Activated T-helper 1 cell treated with anti-CD3 and anti-CD28 coated beads, Interleukin-2, amount 50 U/mL, for 16 hours (primary cell): ENCODE measurements at places on chromosomes 3 and 15.

DNA sequence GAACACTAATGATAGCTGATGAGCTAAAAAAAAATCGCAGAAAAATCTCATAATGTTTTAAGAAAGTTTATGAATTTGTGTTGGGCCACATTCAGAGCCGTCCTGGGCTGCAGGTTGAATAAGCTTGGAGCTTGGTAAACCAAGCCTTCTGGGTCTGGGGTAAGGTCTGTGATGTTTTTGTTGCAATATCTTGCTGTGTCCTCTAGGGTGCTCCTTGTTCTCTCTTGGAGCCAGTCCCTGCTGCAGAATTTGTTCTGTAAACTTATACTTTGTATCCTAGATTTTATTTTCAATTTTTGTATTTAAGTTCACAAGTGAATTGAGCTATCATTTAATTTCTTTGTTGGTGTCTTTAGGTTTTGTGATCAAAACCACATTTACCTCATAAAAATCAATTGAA, 143.7 kb downstream of the NR1D2 start:
- DNase-seq: no peak

DNA sequence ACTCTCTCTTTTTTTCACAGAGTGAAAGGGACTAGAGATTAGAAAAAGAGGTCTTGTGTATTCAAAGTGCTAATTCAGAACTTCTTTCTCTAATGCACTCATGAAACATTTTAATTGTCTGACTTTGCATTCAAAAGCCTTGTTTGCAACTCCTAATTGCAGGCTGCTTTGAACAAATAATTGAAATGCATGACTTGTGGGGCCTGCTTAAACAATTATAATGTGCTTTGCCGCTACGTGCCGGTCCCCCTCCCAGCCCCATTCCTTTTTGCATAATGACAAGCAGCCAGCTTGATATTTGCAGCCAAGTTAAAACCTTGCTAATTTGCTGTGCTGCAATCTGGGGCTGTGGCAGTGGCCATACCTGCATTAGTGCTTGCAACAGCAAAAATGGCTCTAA, 114.5 kb downstream of the FOXB1 start:
- no peak for DNase-seq

DNA sequence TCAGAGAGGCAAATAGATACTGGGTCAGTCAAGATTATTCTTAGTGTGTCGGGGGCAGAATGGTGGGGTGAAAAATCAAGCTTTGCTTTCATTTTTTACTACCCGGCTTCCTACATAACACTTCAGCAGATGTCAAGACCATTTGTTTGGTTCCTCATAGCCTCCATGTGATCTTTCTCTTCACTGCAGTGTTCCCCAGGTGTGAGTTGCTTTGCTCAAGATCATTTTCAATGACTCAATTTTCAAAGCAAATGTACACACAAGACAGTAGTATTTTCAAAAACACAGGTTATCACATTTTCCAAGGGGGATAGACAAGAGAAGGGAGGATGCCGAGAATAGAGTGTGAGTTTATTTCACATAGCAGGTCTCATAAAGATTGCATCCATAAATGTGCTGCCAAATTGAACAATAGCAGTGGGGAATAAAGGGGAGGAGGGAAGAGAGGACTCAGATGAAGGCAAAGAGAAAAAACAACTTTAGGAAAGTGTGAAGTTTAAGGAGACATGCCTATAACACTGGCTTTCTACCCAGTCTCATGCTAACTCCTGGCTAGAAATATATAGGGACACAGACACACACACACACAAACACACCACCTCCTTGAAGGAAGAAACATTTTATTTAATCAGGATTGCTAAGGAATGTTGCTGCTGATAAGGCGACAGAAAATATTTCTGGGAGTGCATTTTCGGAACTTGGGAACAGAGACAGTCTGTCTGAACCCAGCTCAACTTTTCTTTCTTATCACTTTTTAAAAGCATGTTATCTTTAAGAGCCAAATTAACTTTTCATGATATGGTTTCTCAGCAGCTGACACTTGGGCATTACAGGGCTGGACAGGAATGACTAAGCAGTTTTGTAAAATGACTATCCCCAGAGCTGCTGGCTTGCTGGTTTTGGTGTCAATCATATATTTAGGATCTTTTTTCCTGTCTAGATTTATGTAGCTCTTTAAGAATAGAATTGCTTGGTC, 402.4 kb downstream of the RBMS3 start:
- DNase-seq: no peak

DNA sequence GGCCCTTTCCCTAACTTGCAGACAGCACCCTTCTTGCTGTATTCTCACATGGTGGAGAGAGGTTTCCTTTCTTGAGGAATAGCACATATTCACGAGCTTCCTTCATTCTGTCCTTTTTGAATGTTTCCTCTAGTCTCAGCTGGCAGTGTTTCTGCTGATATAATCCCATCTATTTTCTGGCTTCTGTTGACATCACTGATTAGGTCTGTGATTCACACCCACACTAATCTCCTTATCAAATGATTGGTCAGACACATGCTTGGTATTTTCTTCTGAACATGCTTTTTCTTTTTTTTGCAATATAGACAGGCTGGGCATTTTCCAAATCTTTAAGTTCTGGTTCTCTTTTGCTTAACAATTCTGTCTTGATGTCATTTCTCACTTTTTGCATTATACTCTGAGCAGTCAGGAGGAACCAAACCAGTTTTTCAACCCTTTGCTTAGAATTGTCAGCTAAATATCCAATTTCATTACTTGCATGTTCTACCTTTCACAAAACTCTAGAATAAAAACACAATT, 65.4 kb downstream of the OXSM start:
- DNase-seq: no peak

GRCh38 chr3:124229420-124229819, 237.5 kb upstream of the ROPN1 start:
- no peak for DNase-seq

- no peak for DNase-seq
Measured at GRCh38 chr3:160257606-160258005, 32.4 kb downstream of the C3orf80 start.

- no peak for DNase-seq
Measured at GRCh38 chr3:53672981-53673380, 173.2 kb downstream of the CHDH start.

- no peak for DNase-seq
Measured at GRCh38 chr15:69871511-69872134, 226.1 kb downstream of the TLE3 start.

DNA sequence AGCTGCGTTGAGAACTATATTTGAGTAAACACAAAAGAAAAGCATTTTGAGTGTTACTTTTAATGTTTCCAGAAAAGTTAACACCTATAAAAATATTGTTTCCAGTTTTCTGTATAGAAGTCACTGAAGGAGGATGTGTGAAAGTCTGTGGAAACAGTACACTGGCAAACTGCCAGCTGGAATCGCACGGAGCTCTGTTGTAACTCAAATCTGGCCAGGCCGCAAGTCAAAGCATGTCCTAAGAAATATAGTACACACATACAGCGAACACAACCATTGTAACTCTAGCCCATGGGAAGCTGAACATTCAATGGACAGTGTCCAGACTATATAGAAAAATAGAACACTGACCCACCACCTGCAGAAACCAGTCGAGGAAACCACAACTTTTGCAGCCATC, 657.2 kb downstream of the FHIT start:
- DNase-seq: no peak

DNA sequence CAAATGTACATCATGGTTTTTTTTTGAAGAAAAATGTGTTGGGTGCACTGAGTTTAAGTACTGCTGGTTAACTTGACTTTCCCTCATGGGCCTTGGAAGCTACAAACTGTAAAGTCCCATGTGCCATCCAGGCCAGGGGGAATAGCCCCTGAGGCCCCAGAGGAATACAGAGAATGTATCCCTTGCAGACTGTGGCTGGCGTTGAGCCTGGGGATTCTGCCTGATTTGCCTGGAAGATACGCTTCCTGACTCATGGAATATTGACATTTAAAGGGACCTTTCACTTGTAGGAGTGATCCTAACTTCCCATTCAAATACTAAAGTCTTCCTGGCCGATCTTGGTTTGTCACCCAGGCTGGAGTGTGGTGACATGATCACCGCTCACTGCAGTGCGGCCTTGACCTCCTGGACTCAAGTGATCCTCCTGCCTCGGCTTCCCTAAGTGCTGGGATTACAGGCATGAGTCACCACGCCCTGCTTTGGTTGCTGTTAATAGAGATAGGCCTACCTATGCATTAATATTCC, 42.0 kb downstream of the ADAMTSL3 start:
- DNase-seq: no peak

DNA sequence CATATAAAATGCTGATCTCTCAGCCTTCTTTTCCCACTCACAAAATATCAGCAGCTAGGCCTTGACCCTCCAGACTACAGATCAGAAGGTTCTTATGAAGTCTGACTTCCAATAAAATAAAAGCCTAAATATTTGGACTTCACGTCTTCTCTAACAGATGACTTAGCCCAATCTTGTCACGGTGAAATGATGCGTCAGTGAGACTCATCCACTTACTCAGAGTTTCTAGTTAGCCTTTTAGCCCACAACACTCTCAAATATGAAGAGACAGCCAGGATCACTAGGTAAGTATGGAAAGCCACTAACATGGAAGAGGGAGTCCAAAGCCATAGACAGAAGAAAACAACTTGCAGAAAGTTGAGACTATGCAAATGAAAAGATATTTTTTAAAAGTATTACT, 601.2 kb downstream of the PYDC2 start:
- DNase-seq: no peak

DNA sequence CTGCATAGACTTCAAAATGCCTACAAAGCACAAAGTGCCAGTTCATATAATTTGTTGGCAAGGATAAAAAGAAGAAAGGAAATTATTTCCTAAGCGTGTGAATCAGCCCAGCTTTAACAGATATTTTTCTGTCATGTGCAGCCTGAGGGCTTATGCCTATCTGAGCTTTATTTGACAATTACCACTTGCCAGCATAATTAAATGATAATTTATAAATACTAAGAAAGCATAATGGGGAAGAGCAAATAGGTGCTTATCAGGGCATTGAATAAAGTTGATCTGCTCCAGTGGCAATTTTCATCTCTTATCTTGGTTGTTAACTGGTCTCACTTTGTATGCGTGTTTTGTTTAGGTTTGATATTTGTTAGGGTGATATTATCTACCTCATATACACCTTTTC, 313.4 kb upstream of the DNAJC19 start:
- no peak for DNase-seq

DNA sequence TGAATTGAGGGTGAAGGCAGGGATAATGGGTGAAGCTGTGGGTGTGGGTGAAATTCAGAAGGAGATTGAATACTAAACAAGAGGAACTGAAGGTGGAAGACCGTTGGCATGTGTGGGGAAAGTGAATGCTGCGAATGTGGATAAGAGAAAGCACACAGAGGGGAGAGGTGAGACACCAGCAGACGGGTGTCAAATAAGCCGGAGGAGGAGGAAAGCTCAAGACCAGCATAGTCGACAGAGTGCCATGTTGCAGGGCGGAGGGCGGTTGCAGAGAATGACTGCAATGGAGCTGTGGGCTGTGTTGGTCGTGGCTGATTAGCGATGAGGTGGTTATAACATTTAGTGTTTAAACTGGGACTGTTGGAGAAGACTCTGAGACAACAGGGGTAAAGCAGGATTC, 16.4 kb upstream of the HCN4 start:
- no peak for DNase-seq

DNA sequence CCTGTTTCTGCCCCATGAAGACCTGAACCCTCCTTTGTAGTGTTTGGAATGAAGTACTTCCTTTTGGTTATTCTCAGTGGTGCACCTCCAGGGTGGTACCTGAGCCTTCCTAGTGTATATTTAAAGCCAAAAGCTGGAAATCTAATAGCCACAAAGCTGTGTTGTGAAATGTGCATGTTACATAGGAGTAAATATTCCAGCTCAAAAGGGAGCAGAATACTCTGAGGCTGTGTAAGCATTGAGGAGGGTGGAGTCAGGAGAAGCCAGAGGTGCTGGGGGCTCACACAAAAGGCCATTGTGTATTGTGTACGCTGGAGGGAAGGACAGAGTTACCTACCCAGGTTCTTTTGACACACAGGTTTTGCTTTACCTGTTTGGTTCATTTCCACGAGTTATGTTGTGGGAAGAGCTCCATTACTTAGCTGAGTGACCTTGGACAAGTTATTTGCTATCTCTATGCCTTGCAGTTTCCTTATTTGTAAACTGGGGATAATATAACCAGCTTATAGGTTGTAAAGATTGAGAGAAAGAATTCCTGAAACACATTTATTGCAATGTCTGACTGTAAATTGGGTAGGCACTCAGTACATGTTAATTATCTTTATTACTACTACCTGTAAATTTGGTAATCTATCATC, 24.7 kb downstream of the GPR171 start:
- DNase-seq: no peak

- DNase-seq: no peak
Measured at GRCh38 chr3:71542521-71543370, 40.8 kb downstream of the FOXP1 start.

DNA sequence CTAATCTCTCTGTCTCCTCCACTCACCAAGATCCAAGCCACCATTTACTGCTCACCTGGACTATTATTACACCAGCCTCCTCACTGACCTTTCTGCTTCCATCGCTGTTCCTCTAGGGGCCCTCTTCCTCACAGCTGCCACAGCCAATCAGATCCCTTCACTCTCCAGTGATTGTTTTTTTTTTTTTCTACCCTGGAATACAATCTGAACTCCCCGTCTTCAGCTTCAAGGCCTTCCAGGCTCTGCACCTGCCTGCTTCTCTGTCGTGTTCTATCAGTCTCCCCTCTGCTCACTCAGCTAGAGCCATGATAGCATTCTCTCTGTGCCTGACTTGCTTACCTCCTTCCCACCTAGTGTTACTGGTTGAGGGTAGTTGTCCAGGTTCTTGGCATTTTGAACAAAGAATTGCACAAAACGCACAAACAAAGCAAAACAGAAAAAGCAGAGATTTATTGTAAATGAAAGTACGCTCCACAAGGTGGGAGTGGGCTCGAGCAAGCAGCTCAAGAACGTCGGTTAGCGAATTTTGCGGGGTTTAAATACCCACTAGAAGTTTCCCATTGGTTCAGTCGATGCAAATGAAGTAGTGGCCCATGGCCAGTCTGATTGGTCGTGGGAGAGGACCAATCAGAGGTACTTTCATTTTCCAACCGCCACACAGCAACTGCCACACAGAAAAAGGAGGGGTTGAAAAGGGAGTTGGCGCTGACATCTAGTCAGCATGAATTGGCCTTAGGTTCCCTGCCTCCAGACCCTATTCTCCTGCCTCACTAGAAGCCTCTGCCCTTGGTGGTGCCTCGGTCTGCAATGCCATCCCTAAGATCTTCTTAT, 188.9 kb downstream of the TLE3 start:
- no peak for DNase-seq
